ENCODE measurements at places on chromosomes 1 and 21.

GRCh38 chr1:235138821-235139220 is 10.2 kb upstream of the TOMM20 start:
- DNase-seq: no peak

- no peak for DNase-seq
Observed at GRCh38 chr1:18354612-18355011, 126.1 kb upstream of the KLHDC7A start.

- no peak for DNase-seq
Observed at GRCh38 chr1:161740921-161741320, 8.7 kb upstream of the DUSP12 start.

DNA sequence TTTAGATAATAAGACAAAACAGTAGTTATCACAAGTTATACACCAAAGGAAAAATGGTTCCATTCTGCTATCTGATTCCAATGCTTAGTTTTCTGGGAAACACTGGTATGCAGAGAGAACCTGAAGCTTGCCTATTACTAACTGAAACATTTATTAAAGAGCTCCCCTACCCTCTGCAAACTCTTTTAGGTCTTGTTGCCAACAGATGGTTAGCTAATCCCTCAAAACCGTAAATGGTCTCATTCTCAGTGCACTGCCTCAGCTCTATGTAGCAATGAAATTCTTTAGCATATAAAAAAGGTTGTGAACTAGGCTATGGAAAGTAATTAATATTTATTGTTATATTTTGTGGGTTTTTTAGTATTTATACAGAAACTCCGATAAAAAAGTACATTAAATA is 20.4 kb downstream of the C21orf91 start:
- no peak for DNase-seq

DNA sequence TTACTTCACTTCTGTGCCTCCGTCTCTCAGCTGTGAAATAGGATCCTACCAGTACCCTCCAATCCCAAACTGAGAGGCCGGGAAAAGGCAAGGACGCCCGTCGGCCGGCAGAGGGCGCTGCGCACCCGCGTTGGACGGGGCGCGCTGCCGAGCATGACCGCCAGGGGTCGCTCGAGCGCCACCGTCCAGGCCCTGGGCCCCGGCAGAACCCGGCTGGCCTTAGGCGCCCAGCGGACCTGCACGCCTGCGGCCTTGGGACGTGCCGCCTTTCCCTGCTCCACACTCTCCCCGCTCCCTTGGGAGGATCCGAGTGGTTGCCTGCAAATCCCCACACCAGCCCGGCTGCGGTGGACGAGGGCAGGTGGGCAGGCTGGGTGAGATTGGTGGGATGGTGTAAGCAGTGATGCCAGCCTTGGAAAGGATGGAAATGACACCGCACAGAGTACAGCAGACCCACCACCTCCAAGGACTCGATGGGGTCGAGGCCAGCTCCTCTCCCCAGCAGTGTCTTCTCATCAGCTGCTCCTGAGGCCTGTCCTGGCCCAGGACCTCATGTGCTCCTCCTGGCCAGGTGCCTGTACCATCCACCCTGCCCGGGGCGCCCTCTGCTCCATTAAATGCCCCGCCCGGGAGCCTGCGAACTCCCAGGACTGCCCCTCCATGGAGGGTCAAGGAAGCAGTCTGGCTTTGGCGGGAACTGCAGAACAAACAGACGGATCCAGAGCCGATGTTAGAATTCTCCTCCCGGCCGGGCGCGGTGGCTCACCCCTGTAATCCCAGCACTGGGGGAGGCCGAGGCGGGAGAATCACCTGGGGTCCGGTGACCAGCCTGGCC is 47.4 kb upstream of the LBR start:
- DNase-seq: peak; percentile 81

DNA sequence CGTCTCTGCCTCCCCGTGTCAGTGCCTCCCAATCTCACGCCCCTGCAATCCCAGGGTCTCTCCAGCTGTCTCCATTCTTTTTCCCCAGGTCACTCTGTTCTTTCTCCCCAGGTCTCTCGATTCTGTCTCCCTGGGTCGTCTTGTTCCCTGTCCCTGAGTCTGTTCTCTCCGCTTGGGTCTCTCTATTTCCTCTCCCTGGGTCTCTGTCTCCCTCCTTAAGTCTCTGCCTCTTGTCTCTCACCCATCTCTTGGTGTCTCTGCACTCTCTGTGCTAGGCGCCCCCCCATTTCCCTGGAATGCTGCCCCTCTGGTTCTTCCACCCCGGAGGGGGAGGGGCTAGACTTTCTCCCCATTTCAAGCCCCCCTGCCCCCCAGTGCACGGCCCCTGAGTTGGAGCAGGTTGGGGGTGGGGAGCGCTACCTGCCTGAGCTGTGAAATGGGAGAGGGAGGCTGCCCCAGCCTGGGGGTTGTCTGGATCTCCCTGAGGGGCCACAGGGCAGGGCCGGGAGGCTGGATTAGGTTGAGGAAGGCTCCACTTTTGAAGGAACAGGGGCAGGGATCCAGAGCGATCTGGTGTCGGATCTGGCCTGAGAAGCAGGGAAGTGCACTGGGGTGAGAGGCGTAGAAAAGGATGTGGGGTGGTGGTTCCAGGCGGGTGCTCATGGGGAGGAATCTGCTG is 1.4 kb downstream of the PTPRF start:
- peak; percentile 29 for DNase-seq

DNA sequence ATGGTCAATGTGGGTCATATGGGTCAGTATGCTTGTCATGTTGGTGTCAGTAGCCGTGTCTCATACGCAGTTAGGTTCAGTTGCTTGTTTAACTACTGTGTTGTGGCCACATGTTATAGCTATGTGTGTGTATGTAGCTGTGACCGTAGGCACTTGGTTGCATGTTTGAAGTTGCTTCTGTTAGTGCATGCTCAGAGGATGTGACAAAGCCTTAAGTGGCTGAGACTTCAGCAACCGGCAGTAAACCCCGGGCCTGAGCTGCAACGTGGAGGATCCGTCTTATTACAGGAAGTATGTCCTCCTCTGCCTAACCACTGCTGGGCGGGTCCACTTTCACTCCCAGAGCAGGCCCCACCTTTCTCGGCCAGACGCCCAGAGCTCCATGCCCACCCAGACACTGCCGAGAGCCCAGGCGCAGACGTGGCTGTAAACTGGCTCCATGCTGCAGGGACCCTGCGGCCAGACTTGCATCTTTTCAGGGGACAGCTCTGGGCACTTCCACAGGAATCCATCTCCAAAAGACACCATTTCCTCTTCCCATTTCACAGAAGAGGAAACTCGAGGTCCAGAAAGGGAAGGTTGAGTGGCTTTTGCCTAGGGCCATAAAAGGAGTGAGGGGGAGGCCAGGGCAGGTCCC is 2.2 kb downstream of the TCEA3 start:
- DNase-seq: no peak

DNA sequence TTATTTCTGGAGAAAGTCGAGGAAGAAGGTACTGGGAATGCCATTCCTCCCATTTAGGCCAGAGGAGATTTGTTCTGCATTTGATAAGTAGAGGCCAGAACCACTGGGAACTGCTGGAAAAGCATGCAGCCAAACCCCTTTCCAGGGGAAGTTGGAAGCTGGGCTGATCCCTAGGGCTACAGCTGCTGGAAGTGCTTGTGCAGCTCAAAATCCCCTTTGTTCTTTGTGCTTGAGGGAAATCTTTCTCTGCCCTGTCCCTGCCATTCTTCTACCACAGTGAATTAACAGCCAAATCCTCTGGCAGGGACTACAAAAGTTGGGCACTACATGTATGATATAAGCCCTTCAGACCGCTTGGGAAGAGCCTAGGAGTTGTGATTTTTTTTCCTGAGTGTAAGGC is 734.1 kb downstream of the LRRIQ3 start:
- DNase-seq: no peak

GRCh38 chr1:6515771-6516170 is 24.3 kb upstream of the PLEKHG5 start:
- no peak for DNase-seq

- no peak for DNase-seq
Observed at GRCh38 chr1:36446271-36446670, 4.0 kb downstream of the OSCP1 start.
